ENCODE measurements at places on chromosomes 11 and 22. TPM values are rescaled to one million over a fixed set of nuclear protein-coding genes. Genes with fewer than 3 reads are reported as not detected.

GRCh38 chr11:66150140-66150539, 80.1 kb downstream of the PACS1 start:
- no peak for DNase-seq

DNA sequence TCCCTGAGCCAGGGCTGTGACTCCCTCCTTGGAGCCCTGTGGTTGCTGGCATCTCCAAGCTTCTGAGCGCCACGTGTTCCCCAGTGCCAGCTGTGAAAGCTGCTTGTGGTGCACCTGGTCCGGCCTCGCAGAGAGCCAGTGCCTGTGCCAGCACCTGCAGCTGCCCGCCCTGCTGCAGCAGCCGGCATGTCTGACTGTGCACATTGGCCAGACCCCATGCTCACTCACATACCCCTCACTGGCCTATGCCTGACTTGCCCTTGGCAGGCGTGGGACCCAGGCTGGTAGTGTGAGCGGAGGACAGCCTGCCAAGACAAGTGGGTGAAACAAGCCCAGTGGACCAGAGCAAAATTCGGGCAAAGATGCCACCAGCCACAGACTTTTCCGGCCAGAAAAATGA, 9.8 kb downstream of the MRPL48 start:
- no peak for DNase-seq

GRCh38 chr11:109644152-109644551, 222.2 kb downstream of the C11orf87 start:
- no peak for DNase-seq

DNA sequence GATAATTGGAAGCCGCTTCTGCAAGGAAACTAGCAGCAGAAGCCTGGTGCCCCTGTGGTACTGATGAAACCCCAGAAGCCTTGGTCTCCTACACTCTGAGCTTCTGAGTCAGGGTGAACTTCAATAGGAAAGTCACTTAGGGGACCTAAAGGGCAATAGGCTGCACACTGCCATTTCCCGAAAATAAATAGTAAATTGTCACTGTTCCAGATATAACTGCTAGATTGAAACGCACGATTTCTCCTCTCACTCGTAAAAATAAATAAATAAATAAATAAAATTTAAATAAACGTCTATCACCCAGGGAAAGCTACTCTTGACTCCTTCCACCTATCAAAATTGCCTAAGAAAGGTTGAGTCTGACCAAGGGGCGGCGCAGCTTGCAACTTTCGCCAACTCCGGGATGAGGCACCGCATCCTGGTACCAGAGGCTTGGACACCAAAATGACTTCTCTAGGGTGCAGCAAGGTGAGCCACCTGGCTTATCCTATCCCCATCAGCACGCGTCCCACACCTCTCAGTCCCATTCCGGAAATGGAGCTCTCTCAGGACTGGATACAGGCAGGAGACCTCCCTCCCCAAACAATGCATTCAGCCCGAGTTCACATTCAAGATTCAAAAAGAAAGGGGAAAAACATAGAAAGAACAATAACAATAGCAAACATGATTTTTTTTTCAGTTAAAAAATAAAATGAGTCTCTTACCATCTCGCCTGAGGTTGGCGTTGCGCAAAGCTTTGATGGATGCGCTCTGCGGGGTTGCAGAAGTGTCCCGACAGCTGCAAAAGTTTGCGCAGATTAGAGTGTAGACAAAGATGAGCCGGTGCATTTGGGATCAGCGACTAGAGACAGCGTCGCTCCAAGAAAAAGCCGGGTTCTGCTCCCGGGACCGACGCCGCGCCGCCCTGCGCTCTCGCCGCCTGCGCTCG, 583 bp downstream of the PDGFD start:
- DNase-seq, result no peak

- no peak for DNase-seq
Measured at GRCh38 chr11:10514202-10514601, 26.8 kb downstream of the RNF141 start.

DNA sequence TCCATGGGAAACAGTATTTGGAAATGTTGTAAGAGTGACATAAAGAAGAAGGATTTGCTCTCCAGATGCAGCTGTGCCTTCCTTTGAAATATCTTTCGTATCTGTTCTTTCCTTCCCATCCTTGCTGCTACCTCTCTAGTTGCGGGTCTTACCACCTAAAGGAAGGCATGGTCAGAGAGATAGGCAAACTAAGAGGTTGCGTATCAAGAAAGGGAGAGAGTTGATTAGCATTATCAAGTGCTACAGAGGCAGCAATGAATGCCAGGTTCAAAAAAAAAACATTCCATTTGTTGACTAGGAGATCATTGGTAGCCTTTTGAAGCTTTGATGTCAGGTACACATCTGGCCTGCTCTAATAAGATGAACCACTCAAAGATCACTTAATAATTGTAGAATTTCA, 4.6 kb downstream of the GTPBP1 start:
- no peak for DNase-seq

DNA sequence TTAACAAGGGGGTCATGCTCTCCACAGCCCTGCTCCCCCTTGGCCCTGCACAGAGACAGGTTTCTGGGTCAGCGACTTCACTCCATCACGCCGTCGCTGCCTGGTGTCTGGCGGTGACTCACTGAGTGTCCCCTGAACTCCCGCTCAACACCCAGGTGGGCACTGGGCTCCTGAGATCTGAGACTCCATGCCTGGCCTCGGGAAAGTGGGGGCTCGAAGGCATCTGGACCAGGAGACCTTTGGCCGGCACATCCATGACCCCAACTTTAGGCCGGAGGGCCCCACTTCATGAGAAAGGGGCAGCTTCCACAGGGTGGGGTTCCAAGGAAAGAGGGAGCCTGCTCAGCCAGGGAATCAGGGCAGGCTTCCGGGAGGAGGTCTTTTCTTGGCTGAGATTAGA, 79.3 kb upstream of the PRR5 start:
- no peak for DNase-seq

- no peak for DNase-seq
Measured at GRCh38 chr11:30605036-30605605, 19.0 kb upstream of the MPPED2 start.

DNA sequence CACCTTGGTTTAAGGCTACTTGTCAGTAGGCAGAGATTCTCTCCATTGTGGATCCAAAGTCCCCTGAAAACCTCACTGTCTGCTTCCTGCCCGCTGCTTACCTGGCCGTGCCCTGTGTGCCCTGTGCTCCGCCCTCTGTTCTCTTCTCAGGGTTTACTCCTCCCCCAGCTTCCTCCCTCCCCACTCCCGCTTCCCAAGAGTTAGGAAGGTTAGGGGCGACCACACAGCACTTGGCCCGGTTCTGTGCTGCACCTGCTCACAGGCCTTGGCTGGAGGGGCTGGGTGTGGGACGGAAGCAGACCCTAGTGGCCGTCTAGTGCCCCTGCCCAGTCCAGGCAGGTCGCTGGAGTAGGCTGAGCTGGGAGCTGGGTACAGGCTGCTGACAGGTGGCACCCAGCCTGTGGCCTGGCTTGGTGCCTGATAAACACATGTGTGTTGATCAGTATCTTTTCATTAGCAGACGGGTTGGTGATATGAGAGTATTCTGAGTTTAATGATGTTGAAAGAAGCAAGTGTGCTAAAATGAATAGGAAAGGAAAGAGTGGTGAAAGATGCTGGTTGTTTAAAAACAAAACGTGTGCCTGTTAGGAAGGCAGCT, 40.5 kb downstream of the GRAMD4 start:
- no peak for DNase-seq

- no peak for DNase-seq
Measured at GRCh38 chr11:122659676-122660554, 4.4 kb downstream of the UBASH3B start.

DNA sequence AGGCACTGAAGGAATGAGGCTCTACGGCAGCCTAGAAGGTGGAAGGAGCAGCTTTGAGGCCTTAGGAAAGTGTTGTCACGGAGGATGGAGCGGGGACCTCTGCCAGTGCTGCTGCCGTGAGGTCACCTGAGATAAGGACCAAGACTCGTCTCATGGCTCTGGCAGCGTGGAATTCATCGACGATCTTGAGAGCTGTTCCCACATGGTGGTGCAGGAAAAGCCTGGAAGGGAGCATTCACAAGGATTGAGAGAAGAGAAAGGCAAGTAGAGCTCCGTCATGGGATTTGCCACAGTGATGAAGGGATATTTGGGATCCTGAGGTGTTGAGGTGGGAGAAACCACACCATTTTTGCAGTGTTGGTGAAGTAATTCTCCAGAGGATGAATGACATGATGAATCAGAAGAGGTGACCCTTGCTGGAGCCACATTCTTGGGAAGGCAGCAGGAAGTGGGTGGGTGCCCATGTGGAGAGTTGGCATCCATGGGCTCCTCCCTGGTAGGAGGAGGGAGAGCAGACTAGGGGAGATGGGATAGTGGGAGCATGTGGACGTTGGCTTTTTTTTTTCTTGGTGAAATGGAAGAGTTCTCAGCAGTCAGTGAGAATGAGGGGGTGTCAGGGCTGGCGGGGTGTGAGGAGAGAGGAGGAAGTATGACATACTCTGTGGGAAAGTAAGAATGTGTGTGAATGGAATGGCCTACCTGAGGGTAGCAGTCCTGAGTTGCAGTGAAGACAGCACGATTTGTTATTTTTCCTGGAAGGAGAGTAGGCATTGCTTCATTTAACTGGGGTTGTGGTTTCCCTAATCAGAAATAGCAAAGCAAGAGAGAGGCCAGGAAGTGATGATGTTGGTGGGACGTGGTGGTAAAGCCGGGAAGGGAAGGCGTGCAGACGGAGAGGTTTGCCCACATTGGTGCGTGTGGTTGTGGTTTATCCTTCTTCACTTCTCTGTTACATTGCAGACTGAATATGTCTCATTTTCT, 11.1 kb downstream of the PPP6R3 start:
- DNase-seq, result no peak

DNA sequence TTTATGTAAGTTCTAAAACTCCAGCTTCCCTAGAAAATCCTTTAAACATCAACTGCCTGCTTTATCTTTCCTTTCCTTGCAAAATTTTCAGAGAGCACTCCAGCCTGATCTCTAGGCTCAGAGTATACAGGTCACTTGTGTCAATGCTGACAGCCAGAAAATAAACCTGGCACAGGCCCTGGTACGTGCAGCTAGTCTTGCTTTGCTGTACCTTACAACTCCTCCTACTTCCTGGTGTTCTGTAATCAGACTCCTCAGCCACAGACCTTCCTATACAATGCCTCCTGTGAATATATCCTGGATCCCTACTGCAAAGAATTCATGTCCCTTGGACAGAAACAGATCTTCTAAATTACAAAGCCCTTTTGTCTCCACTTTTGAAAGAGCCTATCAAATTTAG, 24.2 kb upstream of the TMEM123 start:
- DNase-seq, result no peak

DNA sequence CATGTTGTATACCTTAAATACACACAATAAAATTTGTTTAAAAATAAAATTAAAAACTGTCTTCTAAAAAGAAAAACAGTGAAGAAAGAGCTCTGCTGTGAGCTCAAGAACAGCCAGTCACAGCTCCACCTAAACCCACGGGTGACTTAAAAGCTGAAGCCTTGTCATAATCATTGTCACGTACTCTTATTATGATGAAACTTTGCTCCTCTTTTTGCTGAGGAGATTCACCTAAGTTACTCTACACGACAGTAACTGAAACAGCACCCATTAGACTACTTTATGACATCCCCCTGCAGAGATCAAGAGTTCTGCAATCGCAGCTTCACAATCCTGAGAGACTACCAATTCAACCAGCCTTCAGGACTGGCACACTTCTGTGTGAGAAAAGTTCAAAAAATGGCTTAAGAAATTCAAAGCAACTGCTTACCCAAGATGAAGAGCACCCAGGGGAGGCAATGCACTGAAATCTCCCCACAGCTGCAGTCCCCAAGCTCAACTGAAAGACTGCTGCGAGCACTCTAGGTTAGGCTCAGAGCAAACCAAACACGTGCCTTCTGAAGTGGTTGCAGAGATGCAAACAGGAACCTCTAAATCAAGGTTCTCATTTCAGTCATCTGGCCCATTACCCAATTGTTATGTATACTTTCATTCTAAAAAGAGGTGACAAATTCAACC, at the start of gene JAML:
Gene JAML, minus strand, starts transcription at position 501 of the 678 bp plus-strand sequence. CDS start 10,145 bp downstream, outside the sequence.
- no peak for DNase-seq

The USP2 gene
- 2.5 TPM for total RNA-seq

The OR2AT4 gene
- not detected for total RNA-seq

The MRGPRX4 gene
- total RNA-seq, result not detected

Data from vagina (tissue), 2 donors.